Fibroblast of skin of right quadriceps (primary cell): ENCODE measurements at places on chromosomes 1 and 21.

- DNase-seq = no peak
Observed at GRCh38 chr1:35046730-35047129, 15.0 kb upstream of the ZMYM6 start.

DNA sequence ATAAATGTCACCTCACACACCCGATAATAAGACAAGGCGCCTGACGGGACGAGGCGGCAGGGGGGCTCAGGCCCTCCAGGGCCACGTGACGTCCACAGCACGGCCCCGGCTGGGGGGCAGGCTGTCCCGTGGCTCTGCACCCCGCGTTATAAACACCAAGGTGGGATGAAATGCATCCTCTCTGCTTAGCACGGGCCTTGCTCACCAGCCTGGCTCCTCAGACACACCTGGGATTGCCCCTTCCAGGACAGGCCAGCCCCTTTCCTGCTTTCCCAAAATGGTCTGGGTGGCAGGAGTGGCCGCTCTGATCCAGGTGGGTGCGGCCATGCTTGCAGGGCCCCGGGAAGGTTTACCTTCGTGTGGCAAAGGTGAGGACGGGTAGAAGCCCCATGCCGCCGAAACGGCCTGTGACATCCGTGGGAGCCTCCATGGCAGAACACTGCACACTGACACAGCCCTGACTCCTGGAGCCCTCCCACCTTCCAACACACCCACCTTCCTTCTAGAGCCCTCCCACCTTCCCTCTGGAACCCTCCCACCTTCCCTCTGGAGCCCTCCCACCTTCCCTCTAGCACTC is 35.9 kb downstream of the SLC19A1 start:
- no peak for DNase-seq

DNA sequence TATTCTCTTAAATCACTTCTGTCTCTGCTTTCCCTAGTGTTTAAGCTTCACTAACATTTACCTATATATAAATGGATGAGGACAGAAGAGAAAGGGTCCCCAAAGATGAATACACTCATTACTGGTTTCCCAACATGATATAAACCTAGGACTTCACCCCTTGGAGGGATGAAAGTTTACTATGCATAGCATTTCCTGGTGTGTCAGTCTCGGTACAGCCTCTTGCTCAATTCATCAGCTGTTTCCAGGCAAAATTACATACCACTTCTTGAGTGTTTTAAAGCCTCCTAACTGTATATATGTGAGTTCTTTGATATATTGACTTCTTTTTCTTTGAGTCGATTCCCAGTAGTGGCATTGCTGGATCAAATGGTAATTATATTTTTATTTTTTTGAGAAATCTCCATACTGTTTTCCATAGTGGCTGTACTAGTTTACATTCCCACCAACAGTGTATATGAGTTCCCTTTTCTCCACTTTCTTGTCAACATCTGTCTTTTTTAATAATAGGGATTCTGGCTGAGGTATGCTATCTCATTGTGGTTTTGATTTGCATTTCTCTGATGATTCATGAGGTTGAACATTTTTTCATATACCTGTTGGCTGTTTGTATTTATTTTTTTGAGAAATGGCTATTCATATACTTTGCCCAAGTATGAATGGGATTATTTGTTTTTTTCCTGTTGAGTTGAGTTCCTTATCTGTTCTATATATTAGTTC is 259.3 kb upstream of the CACYBP start:
- peak; percentile 35 for DNase-seq

- no peak for DNase-seq
Observed at GRCh38 chr1:183859119-183859518, 54.2 kb downstream of the RGL1 start.

GRCh38 chr1:185825556-185825955 is 91.4 kb downstream of the HMCN1 start:
- DNase-seq = peak; percentile 61

DNA sequence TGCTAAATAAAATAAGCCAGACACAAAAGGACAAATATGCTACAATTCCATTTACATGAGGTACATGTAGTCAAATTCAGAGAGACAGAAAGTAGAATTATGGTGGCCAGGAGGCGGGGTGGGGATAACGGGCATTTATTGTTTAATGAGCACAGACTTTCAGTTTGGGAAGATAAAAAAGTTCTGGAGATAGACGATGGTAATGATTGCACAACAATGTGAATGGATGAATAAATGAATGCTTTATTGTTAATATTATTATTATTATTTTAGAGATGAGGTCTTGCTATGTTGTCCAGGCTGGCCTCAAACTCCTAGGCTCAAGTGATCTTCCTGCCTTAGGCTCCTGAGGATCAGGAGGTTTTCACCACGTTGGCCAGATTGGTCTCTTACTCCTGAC is 122.0 kb downstream of the LHX4 start:
- DNase-seq = no peak

GRCh38 chr21:33384841-33385331 is 18.3 kb upstream of the IFNGR2 start:
- no peak for DNase-seq
